WTC11 (cell line): ENCODE measurements at places on chromosomes 7 and 10. TPM values are rescaled to one million over a fixed set of nuclear protein-coding genes. Genes with fewer than 3 reads are reported as not detected.

Gene ATOH7
- total RNA-seq = 0.30 to 0.44 TPM (median 0.31 TPM) in 3 replicates

Gene PTPRZ1
- total RNA-seq = 105 to 114 TPM (median 107 TPM) in 3 replicates

Gene MYO1G
- total RNA-seq = 0.41 to 0.48 TPM (median 0.46 TPM) in 3 replicates

Gene PDGFA
- 114 to 131 TPM (median 129 TPM) in 3 replicates for total RNA-seq

Gene NKX2-3
- not detected in 3 replicates for total RNA-seq

Gene PTER
- total RNA-seq = 7.4 to 9.3 TPM (median 7.9 TPM) in 3 replicates

Gene C10orf143
- total RNA-seq = 1.4 to 1.9 TPM (median 1.6 TPM) in 3 replicates

Gene FAM221A
- total RNA-seq = 22.6 to 24.9 TPM (median 23.3 TPM) in 3 replicates

DNA sequence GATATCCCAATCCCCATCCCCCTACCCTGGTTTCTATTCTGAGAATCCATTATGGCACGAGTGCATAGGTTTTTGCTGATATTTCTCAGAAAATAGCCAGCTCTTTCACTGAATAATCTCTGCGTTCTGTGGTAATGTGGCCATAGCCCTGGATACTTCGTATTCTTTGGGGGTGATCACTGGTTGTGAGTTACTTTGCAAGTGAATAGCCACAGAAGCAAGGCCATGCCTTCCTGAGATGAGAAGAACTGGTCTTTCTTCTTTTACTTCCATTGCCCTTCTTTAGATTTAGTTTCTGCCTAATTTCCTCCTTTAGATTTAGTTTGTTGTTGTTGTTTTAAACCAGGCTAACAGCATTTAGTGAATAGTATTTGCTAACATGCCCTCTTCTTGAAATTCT is 323.4 kb downstream of the CDC14C start:
- peak overlapping the region; percentile 87 for H3K27ac ChIP-seq
- DNase-seq = no peak
- peaks cover 68% of the 10 kb centered on the region for H3K4me1 ChIP-seq

- H3K36me3 ChIP-seq = no peaks in the 10 kb centered on the region
- H3K27me3 ChIP-seq = no peaks in the 10 kb centered on the region; the same call in 1 of the 2 replicates
- H3K4me1 ChIP-seq = no peaks in the 10 kb centered on the region
- DNase-seq = no peak
Observed at GRCh38 chr7:32275216-32276009, 205.2 kb upstream of the PDE1C start.

DNA sequence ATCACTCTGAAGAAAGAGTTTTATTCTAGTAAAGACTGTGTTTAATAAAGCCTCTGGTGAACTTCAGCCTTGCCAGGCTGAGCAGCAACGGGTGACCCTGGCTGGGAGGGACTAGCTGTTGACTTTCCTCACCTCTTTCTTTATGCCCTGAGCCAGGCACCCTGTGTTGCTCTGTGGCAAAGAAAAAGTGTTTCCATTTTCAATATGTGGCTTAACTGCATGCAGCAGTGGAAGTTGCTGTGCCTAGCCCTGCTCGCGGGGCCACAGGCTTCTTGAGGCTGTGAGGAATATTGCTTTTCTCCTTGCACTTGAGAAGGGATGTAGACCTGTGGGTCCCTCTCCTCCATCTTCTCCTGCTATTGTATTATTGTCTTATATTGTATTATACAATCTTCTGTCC is 67.0 kb downstream of the CXCL12 start:
- no peaks in the 10 kb centered on the region for H3K36me3 ChIP-seq
- H3K4me1 ChIP-seq = peaks cover 21% of the 10 kb centered on the region
- no peak overlapping the region for H3K27ac ChIP-seq
- H3K27me3 ChIP-seq = peaks cover 5% of the 10 kb centered on the region; the same call in 1 of the 2 replicates
- no peak for DNase-seq

DNA sequence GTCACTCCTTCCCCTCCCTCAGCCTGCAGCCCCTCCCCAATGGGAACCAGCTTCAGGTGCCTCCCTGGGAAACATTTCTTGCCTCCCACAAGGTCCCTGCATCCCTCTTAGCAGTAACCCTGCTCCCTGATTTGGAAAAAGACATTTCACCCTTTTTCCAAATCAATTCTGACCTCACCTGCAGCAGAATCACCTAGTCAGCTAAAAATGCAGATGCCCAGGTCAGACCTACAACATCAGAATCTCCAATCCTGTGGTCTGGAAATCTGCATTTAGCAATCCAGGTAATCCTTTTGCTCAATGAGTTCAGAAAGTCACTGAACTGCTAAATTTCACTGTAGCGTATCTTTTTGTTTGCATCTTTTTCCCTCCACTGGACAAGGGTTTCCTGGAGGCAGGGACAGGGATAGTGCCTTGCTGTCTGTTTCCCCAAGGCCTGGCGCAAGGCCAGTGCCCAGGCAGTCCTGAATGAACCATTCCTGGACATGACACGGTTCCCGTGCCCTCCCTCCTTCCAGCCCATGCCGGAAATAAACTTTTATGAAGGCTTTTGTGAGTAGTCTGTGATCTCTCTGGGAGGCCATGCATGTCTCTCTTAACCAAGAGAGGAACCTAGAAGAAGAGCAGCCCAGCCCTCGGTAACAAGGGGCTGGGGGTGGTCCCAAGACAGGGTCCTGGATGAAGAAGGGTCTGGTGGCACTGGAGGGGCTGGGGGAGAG is 44.0 kb downstream of the COL13A1 start:
- no peak overlapping the region for H3K4me3 ChIP-seq
- peak overlapping the region; percentile 70; the same call in 1 of the 2 replicates for H3K27ac ChIP-seq
- H3K36me3 ChIP-seq = no peaks in the 10 kb centered on the region
- H3K4me1 ChIP-seq = peaks cover 67% of the 10 kb centered on the region
- no peak for DNase-seq
- H3K27me3 ChIP-seq = peaks cover 6% of the 10 kb centered on the region

GRCh38 chr7:158840604-158841003 is 11.3 kb upstream of the ESYT2 start:
- peaks cover 8% of the 10 kb centered on the region for H3K27me3 ChIP-seq
- H3K4me1 ChIP-seq = peaks cover 36% of the 10 kb centered on the region
- no peak overlapping the region for H3K27ac ChIP-seq
- no peak overlapping the region for H3K4me3 ChIP-seq
- H3K36me3 ChIP-seq = peaks cover 17% of the 10 kb centered on the region
- DNase-seq = no peak

DNA sequence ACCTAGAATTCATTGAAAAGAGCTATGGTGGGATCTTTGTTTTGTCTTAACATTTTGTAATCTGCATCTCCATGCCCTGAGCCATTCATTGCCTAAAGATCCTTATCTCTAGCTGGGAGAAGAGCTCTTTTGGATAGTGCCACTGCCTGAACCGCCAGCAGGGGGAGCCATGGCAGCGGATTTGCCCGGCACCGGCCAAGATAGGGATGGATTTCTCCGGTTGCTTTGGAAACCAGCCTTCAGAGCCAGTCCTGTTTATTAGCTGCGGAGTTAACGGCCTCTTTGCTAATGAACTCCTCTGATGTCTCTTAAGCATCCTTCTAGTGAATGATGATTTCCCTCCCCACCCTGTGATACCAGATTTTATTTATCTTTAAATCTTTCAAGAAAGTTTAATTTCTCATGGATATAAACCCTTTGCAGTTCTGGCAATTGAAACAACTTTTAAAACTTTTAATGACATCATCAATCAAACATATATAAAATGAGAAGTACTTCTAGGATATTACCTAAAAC is 58.2 kb upstream of the LYZL2 start:
- H3K27ac ChIP-seq = no peak overlapping the region
- DNase-seq = peak; percentile 92
- H3K4me3 ChIP-seq = no peak overlapping the region
- peaks cover 32% of the 10 kb centered on the region for H3K4me1 ChIP-seq
- H3K36me3 ChIP-seq = no peaks in the 10 kb centered on the region
- no peaks in the 10 kb centered on the region for H3K27me3 ChIP-seq

GRCh38 chr7:126804604-126805003 is 448.1 kb downstream of the GRM8 start:
- DNase-seq = no peak
- H3K27me3 ChIP-seq = no peaks in the 10 kb centered on the region
- no peaks in the 10 kb centered on the region; the same call in 1 of the 2 replicates for H3K36me3 ChIP-seq
- peaks cover 11% of the 10 kb centered on the region for H3K4me1 ChIP-seq

DNA sequence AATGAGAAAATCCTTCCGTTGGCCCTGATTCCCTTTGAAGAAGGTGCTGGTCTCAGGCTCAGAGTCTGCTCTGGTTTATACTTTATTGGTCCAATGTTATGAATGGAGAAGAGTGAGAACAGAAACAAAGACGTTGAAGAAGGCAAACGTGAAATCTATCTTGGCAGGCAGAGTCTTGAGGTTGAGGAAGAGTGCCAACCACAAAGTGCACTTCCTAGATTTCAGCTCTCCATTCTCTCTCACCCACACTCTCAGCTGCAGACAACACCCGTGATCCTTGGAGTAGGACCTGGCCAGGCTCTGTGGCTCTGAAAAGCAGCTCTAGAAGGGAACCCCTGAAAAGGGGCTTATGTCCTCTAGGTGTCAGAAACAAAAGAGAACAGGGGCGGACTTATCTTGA is 128.9 kb upstream of the PLXNA4 start:
- H3K27me3 ChIP-seq = no peaks in the 10 kb centered on the region; the same call in 1 of the 2 replicates
- no peak overlapping the region for H3K4me3 ChIP-seq
- H3K36me3 ChIP-seq = no peaks in the 10 kb centered on the region
- peaks cover 2% of the 10 kb centered on the region; the same call in 1 of the 2 replicates for H3K4me1 ChIP-seq
- H3K27ac ChIP-seq = no peak overlapping the region
- no peak for DNase-seq

DNA sequence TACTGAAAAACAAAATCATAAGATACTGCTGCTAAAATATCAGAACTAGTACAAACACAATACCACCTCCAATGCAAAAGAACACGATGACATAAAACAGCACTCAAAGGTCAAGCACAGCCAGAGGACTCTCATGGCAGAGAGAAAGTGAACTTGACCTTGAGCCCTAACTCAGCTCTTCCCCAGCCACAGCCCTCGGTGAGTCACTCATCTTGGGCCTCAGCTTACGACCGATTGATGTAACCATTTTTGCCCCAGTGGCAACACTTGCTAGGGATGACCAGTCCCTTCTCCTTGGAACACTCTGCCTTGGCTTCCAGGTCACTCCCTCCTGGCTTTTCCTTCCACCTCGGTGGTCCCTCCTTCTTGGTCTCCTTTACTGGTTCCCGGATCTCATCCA is 77.8 kb downstream of the JAZF1 start:
- H3K4me1 ChIP-seq = peaks cover 59% of the 10 kb centered on the region
- DNase-seq = no peak
- no peaks in the 10 kb centered on the region for H3K36me3 ChIP-seq
- no peak overlapping the region for H3K4me3 ChIP-seq
- 0 out of 2 replicates have a peak overlapping the region, but pooled peaks have one; percentile 34 for H3K27ac ChIP-seq

GRCh38 chr7:66123175-66123528 is 8.5 kb downstream of the CRCP start:
- no peak overlapping the region for H3K27ac ChIP-seq
- no peak overlapping the region for H3K4me3 ChIP-seq
- no peaks in the 10 kb centered on the region for H3K36me3 ChIP-seq

GRCh38 chr7:99784007-99784406 is at the start of gene CYP3A4:
CYP3A4 (minus strand) TSS chr7:99784184; CDS start chr7:99784081, 103 bp downstream.
- peaks cover 8% of the 10 kb centered on the region; the same call in 1 of the 2 replicates for H3K4me1 ChIP-seq
- H3K27ac ChIP-seq = no peak within 1 kb of the TSS
- peaks cover 13% of the 10 kb centered on the region for H3K27me3 ChIP-seq
- no peaks in the 10 kb centered on the region for H3K36me3 ChIP-seq
- no peak for DNase-seq

GRCh38 chr7:12229046-12229445 is 18.0 kb downstream of the TMEM106B start:
- DNase-seq = no peak
- H3K27me3 ChIP-seq = no peaks in the 10 kb centered on the region
- H3K36me3 ChIP-seq = peaks cover 22% of the 10 kb centered on the region
- H3K27ac ChIP-seq = no peak overlapping the region
- no peaks in the 10 kb centered on the region for H3K4me1 ChIP-seq
